ENCODE measurements at places on chromosomes 4 and X.

GRCh38 chr4:35175487-35175886 is 1068.8 kb downstream of the ARAP2 start:
- no peak for DNase-seq

DNA sequence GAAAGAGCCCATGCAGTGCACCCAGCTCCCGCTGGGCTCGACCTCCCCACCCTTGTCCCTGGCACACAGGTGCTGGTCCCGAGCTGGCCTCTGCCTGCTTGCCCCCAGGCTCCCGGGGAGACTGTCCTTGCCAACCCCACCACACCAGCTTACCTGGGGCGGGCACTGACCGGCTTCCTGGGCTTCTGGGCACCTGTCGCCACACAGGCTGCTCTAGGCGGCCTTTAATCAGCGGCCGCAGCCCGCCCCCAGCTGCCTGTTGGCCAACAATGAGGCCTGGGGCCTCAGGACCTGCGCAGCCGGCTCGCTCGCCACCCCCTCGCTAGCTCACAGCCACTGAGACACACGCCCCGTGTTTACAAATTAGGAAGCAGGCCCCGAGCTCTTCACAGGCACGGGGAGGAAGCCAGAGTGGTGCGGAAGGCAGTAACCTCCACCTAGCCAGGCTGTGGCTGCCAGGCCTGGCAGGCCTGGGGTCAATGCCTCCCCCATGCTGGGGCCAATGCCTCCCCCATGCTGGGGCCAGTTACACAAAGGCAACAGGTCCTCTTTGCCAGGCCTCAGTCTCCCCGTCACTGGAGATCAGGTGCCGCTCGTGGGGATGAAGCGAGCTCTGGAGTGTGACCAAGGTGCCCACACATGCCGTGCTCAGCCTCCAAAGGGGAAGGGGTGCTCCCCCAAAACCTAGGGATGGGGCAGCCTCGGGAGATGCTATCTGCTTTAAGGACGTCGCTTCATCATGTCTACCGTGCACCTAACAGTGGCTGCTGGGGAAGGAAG is at the start of gene TREX2:
Gene TREX2, minus strand, starts transcription at position 201 of the 780 bp plus-strand sequence. CDS start 626 bp downstream, outside the sequence.
- DNase-seq = no peak

DNA sequence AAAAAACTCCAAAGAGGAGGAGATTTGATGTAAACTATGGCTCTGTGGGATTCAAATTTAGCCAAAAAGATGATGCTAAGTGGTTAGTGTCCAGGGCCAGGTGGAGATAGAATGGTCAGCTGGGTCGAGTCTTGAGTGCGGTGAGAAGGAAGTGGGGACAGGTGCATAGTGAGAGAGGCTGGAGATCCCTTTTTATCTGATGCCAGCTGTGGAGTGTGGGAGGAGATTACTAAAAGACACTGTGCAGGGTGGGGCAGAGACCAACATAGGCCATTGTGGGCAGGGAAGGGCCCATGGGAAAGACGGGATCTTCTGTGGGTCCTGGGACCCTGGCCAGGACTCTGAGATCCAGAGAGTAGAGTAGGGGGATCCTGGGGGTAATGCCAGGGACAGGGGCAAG is 34.6 kb upstream of the LEF1 start:
- DNase-seq = peak; percentile 54

- no peak for DNase-seq
These were observed 216.0 kb downstream of the GRID2 start for GRCh38 chr4:92519727-92520126.

GRCh38 chr4:156694413-156694812 is 277.2 kb downstream of the PDGFC start:
- no peak for DNase-seq

Measured in DMS53 (cell line).